Central memory CD8-positive, alpha-beta T cell (primary cell): ENCODE measurements at places on chromosomes 11 and 22.

GRCh38 chr22:24406322-24407277 is 20.8 kb upstream of the ADORA2A start:
- DNase-seq = no peak

DNA sequence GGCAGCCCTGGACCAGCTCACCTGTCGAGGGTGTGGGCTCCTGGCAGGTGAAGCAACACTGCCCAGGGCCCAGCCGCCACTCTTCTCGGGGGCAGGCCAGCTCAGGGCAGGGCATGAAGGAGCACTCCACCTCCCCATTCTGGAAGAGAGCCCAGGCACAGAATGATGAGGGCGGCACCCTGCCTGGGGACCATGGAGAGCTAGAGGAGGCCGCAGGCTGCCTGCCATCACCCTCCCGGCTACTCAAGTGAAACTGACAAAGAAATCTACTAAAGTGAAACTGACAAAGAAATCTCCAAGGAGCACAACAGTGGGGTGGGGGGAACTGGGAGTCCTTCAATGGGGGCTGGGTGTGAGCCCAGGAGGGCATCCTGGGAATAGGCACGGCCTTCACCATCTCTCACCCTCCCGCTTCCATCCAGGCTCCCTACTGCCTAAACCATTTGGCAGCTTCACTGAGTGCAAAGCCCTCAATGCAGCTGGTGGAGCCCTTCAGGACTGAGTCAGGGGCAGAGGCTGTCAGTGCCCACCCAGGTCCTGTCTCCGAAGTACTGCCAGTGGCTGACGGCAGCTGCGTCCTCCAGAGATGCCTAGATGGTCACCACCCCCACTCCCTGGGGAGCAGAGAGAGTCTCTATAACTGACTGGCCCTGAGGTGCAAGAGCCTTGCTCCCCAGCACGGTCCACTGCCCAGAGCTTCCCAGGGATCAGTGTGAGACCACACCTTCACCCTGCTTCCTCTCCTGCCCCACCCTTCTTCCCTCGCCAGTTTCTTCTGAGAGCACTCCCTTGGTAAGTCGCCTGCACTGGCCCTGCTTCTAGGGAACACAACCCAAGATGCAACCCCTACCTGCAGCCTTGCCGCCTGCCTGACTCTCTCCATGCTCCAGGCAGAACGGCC is 21.7 kb downstream of the VWCE start:
- DNase-seq = no peak

- DNase-seq = no peak
Measured at GRCh38 chr11:16989554-16989953, 24.7 kb downstream of the PLEKHA7 start.

DNA sequence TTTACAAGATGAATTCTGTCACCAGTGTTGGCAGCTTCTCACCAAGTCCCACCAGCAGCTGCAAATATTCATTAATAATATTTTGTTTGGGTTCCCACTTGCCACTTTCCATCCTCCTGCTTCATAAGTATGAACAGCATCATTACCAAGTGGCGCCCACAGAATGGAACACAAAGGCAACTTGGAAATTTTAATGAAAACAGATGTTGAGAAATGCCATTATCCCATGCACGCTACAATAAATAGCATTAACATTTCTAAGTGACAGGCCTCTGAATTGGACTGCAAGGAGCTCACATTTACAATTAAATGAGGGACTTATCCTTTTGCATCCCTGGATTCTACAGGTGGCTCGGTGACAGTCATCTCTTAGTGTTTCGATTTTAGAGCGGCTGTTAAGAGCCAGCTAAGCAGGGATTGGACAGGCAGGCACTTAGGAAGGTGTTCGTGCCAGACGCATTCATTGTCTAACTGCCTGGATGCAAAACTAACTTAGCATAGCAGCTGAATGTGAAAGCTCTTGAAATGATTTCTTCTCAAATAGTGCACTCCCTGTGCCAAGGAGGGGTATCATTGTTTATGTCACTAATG is 170.3 kb downstream of the KIRREL3 start:
- no peak for DNase-seq

DNA sequence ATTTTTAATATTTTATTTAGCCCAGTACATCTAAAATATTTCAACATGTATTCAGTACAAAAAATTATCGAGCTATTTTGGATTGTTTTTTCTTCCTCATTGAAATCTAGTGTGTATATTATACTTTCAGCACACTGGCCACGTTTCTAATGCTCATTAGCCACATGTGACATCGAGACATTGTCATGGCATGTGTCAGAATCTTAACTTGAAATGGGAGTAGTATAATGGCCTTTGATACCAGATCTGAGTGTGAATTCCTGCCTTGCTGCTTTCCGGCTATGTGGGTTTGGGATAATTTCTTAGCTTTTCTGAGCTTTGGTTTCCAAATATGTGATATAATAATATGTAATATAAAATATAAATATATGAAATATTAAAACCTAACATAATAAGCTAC is 54.3 kb downstream of the BCL2L13 start:
- DNase-seq = no peak

DNA sequence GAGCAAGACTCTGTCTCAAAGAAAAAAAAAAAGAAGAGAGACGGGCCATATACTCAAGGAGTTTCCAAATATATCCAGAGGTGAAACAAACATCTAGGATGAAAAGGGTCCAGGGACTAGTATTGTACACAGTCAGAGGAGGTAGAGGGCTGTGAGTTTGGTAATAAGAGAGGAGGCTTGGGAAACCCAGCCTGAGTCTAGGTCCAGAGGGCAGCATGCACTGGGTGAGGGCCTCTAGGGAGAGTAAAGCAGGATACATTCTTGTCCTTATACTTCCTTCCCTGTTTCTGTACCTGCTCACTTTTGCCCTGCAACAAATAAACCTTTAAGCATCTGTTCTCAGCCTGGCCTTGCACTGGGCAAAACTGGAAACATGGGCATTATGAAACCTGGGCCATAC is 31.5 kb downstream of the STIM1 start:
- DNase-seq = no peak

- DNase-seq = no peak
Measured at GRCh38 chr22:45460288-45461109, 42.2 kb upstream of the FBLN1 start.
